ENCODE measurements at places on chromosomes 5 and 9. TPM values are rescaled to one million over a fixed set of nuclear protein-coding genes. Genes with fewer than 3 reads are reported as not detected.

DNA sequence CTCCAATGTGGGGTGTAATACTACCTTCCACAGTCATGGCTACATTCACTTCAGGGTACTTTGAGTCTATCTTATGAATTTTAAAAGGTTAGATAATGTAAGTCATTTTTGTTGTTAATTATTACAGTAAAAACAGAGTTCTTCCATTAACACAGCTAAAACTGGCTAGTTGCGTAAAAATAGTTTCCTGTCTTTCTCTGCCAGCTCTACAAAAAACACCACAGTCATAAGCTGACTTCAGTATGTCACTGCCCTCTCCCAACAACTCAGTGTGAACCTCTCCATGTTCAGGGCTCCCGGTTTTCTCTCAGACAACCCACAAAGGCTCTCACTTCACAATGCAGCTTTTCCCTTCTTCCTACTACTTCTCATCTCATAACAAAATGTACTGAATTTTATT lies 84.8 kb upstream of the ITGA1 start:
- DNase-seq, result no peak

Gene F2RL1
- polyA plus RNA-seq, result 38.5 TPM

GRCh38 chr9:38039090-38039906 lies 29.7 kb downstream of the SHB start:
- DNase-seq, result no peak

- no peak for DNase-seq
Measured at GRCh38 chr5:3186736-3187405, 408.8 kb upstream of the IRX1 start.

DNA sequence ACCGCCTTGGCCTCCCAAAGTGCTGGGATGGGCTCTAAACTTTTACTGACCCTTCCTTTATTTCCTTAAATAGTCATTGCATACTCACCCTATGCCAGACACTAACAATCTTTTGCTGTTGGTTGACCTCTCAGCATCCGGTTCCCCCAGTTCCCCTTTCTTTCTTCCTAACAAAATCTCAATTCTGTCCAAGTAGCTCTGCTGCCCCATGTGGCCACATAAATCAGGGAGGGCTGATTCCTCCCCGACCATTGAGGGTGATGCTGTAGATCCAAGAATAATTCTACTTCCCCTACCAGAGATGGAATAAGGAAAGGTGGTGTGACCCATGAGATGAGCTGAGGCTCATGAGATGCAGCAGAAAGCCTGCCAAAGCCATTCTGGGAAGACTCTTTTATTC lies 315.3 kb upstream of the MSX2 start:
- DNase-seq, result no peak

DNA sequence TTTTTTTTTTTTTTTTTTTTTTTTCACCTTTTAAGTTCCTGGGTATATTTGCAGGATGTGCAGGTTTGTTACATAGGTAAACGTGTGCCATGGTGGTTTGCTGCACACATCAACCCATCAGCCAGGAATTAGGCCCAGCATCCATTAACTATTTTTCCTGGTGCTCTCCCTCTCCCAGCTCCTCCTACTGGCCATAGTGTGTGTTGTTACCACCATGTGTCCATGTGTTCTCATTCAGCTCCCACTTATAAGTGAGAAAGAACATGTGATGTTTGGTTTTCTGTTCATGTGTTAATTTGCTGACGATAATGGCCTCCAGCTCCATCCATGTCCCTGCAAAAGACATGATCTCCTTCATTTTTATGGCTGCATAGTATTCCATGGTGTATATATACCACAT lies 350.5 kb downstream of the MAN2A1 start:
- DNase-seq, result no peak

DNA sequence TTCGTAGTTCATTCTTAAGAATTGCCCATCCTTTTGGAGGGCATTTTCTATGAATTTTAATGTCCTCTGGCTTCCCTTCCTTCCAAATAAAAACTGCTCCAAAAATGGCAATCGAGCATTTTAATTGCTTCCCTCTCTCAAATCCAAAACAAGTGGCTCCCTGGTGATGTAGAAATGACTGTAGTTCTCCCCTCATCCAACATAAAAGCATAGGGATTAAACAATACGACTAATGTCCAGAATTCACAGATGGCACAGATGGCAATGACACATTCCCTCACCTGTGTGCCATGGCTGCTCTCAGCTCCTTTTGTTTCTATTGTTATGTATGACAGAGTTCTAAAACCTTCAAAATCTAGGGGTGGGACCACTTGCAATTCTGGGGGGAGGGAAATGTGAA lies 417.3 kb downstream of the RAB3C start:
- DNase-seq, result no peak

Gene CCNJL
- 9.5 TPM for polyA plus RNA-seq

Gene DOCK8
- 14.1 TPM for polyA plus RNA-seq

DNA sequence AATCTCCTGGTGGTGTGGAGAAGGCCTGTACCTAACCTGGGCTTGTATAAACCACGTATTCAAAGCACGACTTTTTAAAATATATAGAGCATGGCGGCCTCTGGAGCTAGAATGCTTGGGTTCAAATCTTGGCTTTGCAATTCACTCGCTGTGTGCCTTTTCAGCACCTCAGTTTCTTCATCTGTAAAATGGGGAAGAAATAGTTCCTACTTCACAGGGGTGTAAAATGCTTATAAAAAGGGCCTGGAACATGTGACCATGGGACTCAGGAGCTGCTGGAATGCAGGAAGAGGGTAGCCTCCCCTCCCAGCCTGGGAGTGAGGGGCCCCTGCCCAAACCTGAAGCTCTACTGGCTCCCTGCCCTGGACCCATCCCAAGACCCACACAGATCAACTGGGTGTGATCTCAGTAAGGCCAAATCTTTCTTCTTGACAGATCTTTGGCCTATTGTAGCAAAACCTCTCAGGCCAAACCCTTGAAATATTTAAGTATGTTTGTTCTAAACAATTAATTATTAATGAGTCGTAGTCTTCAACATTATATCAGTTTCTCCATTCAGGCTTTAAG lies 269.0 kb downstream of the ZSWIM6 start:
- no peak for DNase-seq

GRCh38 chr5:113292462-113292861 lies 142.3 kb downstream of the TSSK1B start:
- no peak for DNase-seq

DNA sequence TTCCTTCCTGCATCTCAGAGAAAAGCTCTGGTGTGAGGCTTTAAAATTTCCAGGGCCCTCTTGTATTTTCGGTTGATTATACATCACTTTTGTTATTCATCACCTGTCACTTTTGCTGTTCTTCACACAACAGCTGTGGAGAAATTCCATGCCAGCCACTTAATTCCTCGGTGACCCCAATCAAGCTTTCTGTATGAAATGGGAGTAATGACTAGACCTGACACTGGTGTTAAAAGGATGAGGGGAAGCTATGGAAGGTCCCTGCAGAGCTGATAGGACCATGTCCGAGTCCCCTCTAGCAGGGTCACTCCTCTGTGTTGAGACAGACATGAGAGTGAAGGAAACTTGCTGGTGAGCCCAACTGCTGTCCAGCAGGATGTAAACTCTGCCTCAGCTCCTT lies 59.7 kb downstream of the GPR21 start:
- no peak for DNase-seq

Gene SLC45A2
- 0.38 TPM for polyA plus RNA-seq

Gene SLCO6A1
- not detected for polyA plus RNA-seq

Gene RHOBTB3
- 80.5 TPM for polyA plus RNA-seq

- DNase-seq, result no peak
Measured at GRCh38 chr5:177610131-177610769, 10.3 kb downstream of the B4GALT7 start.

Gene ZNF474
- 0.55 TPM for polyA plus RNA-seq

- no peak for DNase-seq
Measured at GRCh38 chr5:14702238-14702839, 37.8 kb downstream of the OTULIN start.

DNA sequence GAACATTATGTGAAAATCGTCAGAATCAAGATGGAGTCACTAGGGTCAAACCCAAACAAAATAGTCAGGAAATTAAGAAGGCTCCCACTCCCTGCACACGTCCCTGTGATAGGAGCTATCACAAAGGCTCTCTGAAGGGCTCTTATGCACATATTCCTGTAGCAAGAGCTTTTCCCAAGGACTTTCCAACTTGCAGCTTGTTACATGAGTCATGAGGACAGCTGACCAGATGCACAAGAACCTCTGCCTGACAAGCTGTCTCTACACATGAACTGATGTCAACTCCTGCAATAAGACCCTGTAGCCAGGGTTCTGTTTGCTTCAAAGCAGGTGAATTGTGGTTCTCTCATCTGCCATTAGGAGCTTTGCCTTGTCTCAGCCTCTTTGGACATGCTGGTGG lies 122.4 kb downstream of the OLFM1 start:
- DNase-seq, result no peak

Gene ADCY2
- polyA plus RNA-seq, result 4.1 TPM

DNA sequence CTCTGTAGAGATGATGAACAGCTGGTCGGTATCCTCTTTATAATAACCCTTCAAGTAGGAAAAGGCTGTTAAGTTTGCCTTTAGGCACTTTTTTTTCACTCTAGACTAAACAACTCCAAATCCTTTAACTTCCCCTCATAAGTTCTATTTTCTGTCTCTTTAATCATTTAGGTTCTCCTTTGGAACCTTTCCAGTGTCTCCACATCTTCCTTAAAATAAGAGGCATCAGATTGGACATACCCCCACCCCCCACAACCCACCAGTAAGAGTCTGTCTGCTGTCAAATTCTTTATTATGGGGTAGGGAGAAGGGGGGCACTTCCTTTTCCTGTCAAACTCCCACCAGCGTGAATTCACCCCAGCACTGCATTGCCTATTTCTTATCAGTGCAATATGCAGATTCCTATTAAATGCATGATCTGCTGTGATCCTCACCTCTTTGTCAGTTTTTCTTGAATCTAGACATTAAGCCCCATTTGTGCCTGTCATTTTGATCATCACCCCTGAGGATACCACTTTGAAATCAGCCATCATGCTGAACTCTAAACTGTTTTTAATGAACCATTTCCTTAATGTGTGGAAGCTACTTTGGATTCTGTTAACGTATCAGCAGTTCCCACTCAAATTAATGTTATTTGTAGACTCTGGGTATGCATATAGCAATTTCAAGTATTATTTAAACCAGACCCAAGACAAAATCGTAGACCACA lies 212.2 kb downstream of the PDZD2 start:
- no peak for DNase-seq

DNA sequence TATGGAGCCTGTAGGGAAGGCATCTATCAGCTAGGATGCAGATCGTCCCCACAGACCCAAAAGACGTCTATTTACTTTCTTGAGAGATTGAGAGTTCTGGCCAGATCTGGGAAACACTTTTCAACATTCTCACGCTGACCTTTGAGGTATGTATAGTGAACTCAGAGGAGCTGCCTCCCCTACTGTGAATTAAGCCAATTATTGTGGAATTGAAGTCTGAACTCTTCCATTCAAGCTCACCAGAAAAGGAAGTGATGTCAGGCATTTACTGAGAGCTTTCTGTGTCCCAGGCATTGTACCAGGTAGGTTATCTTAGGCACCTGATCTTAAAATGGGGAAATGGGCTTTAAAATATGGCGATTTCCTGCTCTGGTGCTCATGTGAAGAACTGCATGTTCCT lies 136.5 kb downstream of the SV2C start:
- no peak for DNase-seq

GRCh38 chr5:35855187-35855586 lies 1.5 kb upstream of the IL7R start:
- DNase-seq, result no peak

DNA sequence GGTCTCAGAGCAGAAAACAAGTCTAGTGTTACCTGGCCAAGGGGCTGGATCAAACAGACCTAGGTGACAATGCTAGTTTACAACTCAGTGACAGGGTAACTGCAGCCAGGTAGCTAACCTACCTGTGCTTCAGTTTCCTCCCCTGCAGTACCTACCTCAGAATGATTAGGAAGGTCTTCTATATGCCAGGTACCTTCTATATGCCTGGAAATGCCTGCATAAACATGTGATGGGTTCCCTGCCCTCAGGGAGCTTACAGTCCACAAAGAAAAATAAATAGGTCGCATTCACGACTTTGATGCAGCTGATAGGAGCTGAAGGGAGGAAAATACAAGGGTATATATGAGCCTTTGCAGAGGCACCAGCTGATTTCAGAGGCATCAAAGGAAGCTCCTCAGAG lies 16.1 kb downstream of the LHFPL2 start:
- DNase-seq, result no peak

GRCh38 chr9:68416936-68417564 lies 60.6 kb downstream of the PGM5 start:
- no peak for DNase-seq

DNA sequence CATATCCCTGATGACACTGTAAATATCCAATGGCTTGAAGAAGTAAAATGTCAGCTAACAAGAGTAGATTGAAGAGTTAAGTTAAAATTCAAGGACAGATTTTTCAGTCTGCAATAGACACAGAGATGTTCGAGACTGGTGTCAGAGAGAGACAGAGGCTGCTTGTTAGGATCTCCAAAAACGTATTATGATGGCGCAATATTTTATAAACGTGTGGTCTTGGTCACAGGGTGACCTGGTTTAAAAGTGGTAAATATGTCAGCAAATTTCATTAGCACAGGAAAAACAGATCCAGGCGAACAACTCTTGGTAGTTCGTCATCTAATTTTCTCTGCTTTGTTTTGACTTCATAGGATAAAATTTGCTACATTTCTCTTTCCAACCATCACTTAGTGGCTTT lies 317.4 kb downstream of the MCTP1 start:
- DNase-seq, result no peak

Gene TMEM215
- polyA plus RNA-seq, result 0.27 TPM

- DNase-seq, result peak; percentile 47
Measured at GRCh38 chr9:34430843-34431437, 27.4 kb downstream of the FAM219A start.

- no peak for DNase-seq
Measured at GRCh38 chr5:1561402-1561929, 37.7 kb upstream of the LPCAT1 start.

Gene MYMK
- not detected for polyA plus RNA-seq

Gene FSTL4
- 1.2 TPM for polyA plus RNA-seq
